ENCODE measurements at places on chromosomes 16 and 17. TPM values are rescaled to one million over a fixed set of nuclear protein-coding genes. Genes with fewer than 3 reads are reported as not detected.
A peak's percentile ranks its signal among the peaks of the same experiment; 100 is the strongest.

DNA sequence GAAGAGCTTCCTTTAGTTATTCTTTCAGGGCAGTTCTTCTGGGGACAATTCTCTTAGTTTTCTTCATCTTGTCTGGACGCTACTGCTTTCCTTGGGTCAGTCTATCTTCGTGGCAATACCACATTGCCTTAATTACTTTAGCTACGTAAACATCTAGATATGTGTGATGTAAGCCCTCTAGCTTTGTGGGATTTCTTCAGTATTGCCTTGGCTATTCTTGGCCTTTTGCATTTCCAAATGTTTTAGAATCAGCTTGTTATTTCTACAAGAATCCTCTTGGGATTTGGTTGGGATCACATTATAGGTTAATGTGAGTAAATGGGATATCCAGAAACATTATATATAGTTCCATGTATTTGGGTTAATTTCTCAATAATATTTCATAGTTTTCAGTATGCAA lies 9.0 kb upstream of the ST6GALNAC2 start:
- no peak for DNase-seq
- no peaks in the 10 kb centered on the region for H3K36me3 ChIP-seq
- H3K27me3 ChIP-seq, result peaks cover 19% of the 10 kb centered on the region
- no peak overlapping the region for H3K27ac ChIP-seq

MYH3 gene
- total RNA-seq, result 3.2 TPM

GRCh38 chr17:72423718-72424117 lies 302.9 kb downstream of the SOX9 start:
- no peak for DNase-seq
- peaks cover 3% of the 10 kb centered on the region for H3K36me3 ChIP-seq
- H3K4me3 ChIP-seq, result no peak overlapping the region

SCNN1B gene
- not detected for total RNA-seq

DNA sequence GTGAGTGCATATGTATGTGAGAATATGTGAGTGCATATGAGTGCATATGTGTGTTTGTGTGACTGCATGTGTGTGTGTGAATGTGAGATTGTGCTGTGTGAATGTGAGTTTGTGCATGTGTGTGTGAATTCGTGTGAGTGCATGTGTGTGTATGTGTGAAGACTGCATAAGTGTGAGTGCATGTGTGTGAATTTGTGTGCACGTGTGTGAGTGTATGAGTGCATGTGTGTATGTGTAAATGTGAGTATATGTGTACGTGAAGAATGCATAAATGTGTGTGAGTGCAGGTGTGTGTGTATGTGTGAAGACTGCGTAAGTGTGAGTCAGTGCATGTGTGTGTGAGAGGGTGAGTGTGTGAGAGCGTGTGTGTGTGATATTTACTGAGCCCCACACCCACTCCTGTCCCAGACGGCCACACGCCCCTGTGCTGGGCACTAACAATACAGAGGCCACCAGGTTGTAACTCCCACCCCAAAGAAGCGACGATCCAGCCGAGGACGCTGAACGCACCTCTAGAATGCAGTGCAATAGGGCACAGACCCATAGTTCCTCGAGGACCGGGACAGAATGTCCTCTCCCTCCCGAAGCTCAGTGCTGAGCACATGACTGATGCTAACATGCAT lies 97.8 kb downstream of the C16orf95 start:
- peaks cover 5% of the 10 kb centered on the region for H3K4me1 ChIP-seq
- H3K27me3 ChIP-seq, result no peaks in the 10 kb centered on the region
- no peak for DNase-seq
- no peak overlapping the region for H3K4me3 ChIP-seq

- H3K27me3 ChIP-seq, result no peaks in the 10 kb centered on the region
- peak within 1 kb of the TSS; percentile 1 for H3K27ac ChIP-seq
- peak; percentile 91 for DNase-seq
- H3K4me1 ChIP-seq, result peaks cover 8% of the 10 kb centered on the region
- peak within 1 kb of the TSS; percentile 81 for H3K4me3 ChIP-seq
- peaks cover 28% of the 10 kb centered on the region for H3K36me3 ChIP-seq
These were observed at the start of gene LPCAT2 for GRCh38 chr16:55508941-55509931. LPCAT2 (plus strand) TSS chr16:55509072; CDS start chr16:55509182, 110 bp downstream.

DNA sequence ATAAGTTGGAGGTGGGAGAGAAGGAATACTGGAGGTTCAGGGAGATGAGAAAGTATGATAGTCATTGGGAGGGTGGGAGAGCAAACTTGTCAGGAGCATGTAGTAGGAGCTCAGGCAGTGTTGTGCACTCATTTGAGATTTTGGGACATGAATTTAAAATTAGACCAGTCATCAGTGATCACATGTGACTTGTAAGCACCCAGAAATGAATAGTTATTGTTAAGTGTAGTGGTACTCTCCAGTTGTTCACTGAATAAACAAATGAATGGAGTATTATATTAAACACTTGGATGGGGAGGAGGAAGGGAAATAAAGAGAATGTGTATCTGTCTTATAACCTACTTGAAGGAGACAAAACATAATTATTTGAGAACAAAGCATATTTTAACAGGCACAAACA lies 2.2 kb upstream of the PSME3 start:
- no peak overlapping the region for H3K4me3 ChIP-seq
- peaks cover 20% of the 10 kb centered on the region for H3K4me1 ChIP-seq
- H3K36me3 ChIP-seq, result no peaks in the 10 kb centered on the region
- H3K27ac ChIP-seq, result no peak overlapping the region

ZSCAN10 gene
- total RNA-seq, result not detected

TEX14 gene
- 0.13 TPM for total RNA-seq

DNA sequence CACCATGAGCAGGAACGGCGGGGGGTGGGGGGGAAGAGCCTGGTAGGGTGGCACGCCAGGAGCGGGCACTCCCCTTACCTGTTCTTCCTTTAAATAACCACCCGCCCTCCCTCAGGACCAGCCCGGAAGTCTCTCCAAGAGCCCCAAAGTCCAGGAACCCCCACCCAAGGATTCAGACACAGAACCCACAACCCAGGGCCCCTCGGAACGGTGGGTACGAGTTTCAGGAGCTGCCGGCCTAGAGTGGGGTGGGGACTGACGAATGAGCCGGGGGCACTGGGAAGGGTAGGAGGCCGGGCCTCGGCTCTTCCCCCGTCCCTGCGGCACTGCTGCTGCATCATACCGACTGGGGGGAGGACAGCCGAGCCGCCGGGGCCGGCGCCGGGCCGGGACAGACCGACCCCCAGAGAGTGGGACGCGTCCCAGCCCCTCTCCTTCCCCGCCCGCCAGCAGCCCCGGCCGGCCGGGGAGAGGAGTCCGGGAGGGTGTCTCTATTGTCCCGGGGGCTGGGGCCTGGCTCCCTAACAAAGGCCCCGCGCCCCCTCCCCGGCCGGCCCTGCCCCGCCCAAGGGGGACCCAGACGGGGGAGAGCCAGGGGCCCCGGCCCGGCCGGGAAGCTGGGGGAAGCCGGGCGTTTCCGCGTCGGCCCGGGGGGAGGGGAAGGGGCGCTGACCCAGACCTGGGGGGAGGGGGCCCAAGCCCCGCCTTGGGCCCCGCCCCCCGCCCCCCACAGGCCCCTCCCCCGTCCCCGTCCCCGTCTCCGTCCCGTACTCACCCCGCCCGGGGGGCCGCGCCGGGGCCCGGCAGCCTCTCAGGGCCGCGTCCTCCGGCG lies 747 bp downstream of the ATXN7L3 start:
- DNase-seq, result no peak
- H3K4me1 ChIP-seq, result peaks cover 29% of the 10 kb centered on the region
- H3K36me3 ChIP-seq, result peaks cover 16% of the 10 kb centered on the region
- H3K27ac ChIP-seq, result peak overlapping the region; percentile 80
- H3K4me3 ChIP-seq, result peak overlapping the region; percentile 75
- H3K27me3 ChIP-seq, result no peaks in the 10 kb centered on the region

KCNH4 gene
- not detected for total RNA-seq

DNA sequence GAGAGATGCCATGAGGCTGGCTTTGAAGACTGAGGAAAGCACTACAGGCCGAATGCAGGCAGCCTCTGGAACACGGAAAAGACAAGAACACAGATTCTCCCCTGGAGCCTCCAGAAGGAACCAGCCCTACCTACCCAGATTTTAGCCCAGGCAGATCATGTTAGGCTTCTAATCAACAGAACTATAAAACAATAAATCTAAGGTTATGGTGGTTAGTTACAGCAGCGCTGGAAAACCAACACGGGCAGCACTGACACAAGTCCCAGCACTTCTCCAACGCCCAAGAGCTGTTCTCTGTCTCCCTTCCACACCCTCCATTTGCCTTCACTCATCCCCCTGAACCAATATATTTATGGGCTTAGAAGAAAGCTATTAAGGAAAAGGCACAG lies 7.5 kb downstream of the ANKRD11 start:
- peak overlapping the region; percentile 60 for H3K27ac ChIP-seq
- H3K36me3 ChIP-seq, result peaks cover 2% of the 10 kb centered on the region
- H3K4me3 ChIP-seq, result no peak overlapping the region
- H3K27me3 ChIP-seq, result no peaks in the 10 kb centered on the region

DNA sequence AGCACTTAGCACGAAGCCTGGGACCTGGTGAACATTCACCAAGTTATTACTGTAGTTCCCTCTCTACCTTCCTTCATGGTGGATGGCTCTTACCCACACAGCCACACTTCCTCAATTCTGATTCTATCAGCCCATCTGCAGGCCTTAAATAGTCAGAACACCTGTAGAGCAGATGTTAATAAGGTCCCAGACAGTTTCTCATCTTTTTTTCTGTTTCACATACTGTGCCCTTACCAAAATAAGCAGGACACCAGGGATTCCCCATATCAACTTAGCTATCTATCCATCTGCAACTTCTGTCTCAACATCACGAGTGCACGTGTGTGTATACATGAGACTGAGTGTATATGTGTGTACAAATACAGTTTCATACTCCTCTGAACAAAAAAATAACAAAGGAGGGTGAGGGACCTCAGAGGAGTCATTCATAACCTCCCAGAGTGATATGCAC lies 2.8 kb downstream of the RECQL5 start:
- no peak for DNase-seq
- H3K4me3 ChIP-seq, result no peak overlapping the region
- peaks cover 19% of the 10 kb centered on the region for H3K36me3 ChIP-seq

TANGO6 gene
- total RNA-seq, result 13.4 TPM

- no peaks in the 10 kb centered on the region for H3K27me3 ChIP-seq
- H3K27ac ChIP-seq, result no peak overlapping the region
- no peaks in the 10 kb centered on the region for H3K36me3 ChIP-seq
- no peak overlapping the region for H3K4me3 ChIP-seq
- no peak for DNase-seq
These were observed 69.9 kb downstream of the RPTOR start for GRCh38 chr17:80614332-80615047.

DNA sequence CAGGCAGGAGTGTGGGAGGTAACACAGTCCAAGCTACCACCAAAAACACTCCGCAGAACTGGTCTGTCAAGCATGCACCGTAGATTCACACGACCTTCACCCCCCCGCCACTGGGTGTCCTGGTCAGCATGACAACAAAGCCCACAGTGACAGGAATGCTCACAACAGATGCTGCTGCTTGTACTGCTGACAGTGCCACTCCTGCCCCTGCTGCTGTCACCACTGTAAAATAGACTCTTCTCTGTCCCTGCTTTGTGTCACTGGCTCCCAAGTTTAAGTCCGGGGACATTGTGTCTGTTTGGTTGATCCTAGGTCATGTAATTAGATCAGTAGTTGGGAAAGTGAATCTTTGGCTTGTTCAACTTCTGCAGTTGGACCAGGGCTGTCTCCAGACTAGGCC lies 7.0 kb upstream of the ODF4 start:
- no peaks in the 10 kb centered on the region for H3K4me1 ChIP-seq
- H3K4me3 ChIP-seq, result no peak overlapping the region
- H3K27me3 ChIP-seq, result peaks cover 5% of the 10 kb centered on the region
- no peak for DNase-seq
- no peaks in the 10 kb centered on the region for H3K36me3 ChIP-seq

GRCh38 chr17:41913798-41914197 lies 5.0 kb downstream of the ACLY start:
- peaks cover 39% of the 10 kb centered on the region for H3K36me3 ChIP-seq
- H3K4me3 ChIP-seq, result no peak overlapping the region
- peak overlapping the region; percentile 34 for H3K27ac ChIP-seq
- H3K4me1 ChIP-seq, result peaks cover 44% of the 10 kb centered on the region
- no peaks in the 10 kb centered on the region for H3K27me3 ChIP-seq
- no peak for DNase-seq

GRCh38 chr17:49343273-49343672 lies 18.8 kb downstream of the ZNF652 start:
- DNase-seq, result no peak
- no peak overlapping the region for H3K4me3 ChIP-seq
- no peaks in the 10 kb centered on the region for H3K27me3 ChIP-seq
- H3K36me3 ChIP-seq, result no peaks in the 10 kb centered on the region

GRCh38 chr17:55708175-55708974 lies 14.3 kb downstream of the TMEM100 start:
- H3K4me3 ChIP-seq, result no peak overlapping the region
- H3K27me3 ChIP-seq, result peaks cover 36% of the 10 kb centered on the region
- DNase-seq, result no peak
- H3K36me3 ChIP-seq, result no peaks in the 10 kb centered on the region

CCDC154 gene
- 1.0 TPM for total RNA-seq

RASL10B gene
- 16.2 TPM for total RNA-seq

DNA sequence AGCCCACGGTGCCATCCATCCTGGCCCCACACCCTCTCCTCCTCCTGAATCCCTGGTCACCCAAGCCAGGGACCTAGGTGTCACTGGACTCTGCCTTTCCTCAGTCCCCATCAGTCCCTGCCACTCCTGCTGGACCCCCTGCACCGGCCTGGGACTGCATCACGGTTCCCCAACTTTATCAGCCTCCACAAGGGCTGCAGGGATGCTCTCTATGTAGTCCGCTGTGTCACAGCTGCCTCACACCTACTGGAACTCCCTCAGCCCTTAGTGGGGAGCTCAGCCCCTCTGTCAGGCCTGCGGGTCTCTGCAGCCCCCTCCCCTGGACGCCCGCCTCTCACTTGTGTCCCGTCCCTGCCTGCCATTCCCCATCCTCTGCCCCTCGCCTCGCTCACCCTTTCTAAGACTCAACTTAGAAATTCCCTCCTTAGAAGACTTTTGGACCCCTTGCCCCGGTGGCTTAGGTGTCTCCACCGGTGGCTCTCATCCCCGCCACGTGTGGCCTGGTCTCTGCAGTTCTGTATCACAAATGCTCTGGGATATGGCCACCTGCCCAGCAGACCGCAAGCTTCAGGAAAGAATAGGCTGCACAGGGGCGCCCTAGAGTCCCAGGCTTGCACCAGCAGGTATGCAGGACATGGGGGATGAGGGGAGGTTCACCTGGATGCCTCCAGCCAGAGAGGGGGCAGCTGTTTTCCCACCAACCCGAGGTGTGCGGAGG lies 62.9 kb downstream of the PRMT7 start:
- no peaks in the 10 kb centered on the region for H3K36me3 ChIP-seq
- no peak overlapping the region for H3K27ac ChIP-seq
- no peak for DNase-seq
- H3K4me1 ChIP-seq, result no peaks in the 10 kb centered on the region
- peaks cover 11% of the 10 kb centered on the region for H3K27me3 ChIP-seq

GRCh38 chr17:17166446-17166845 lies 39.7 kb downstream of the PLD6 start:
- no peak overlapping the region for H3K4me3 ChIP-seq
- DNase-seq, result no peak
- H3K27me3 ChIP-seq, result no peaks in the 10 kb centered on the region
- H3K36me3 ChIP-seq, result peaks cover 48% of the 10 kb centered on the region
- H3K27ac ChIP-seq, result no peak overlapping the region
- peaks cover 1% of the 10 kb centered on the region for H3K4me1 ChIP-seq

RHBDF2 gene
- total RNA-seq, result 17.5 TPM

- H3K27me3 ChIP-seq, result peaks cover 31% of the 10 kb centered on the region
- H3K4me1 ChIP-seq, result no peaks in the 10 kb centered on the region
- DNase-seq, result no peak
- no peaks in the 10 kb centered on the region for H3K36me3 ChIP-seq
- no peak overlapping the region for H3K27ac ChIP-seq
These were observed 69.6 kb upstream of the HS3ST3A1 start for GRCh38 chr17:13671341-13671740.

SLC5A10 gene
- total RNA-seq, result not detected

- H3K27me3 ChIP-seq, result peaks cover 3% of the 10 kb centered on the region
- H3K4me3 ChIP-seq, result no peak overlapping the region
- no peaks in the 10 kb centered on the region for H3K36me3 ChIP-seq
- H3K27ac ChIP-seq, result no peak overlapping the region
- no peak for DNase-seq
These were observed 641.3 kb downstream of the KCNJ2 start for GRCh38 chr17:70810609-70811008.

VAT1L gene
- total RNA-seq, result not detected
